Islet precursor cell (in vitro differentiated cells): ENCODE measurements at places on chromosomes 1 and 21.

- DNase-seq: no peak
Observed at GRCh38 chr21:42308161-42308913, 6.9 kb downstream of the TFF3 start.

GRCh38 chr1:10594595-10595223, 120.0 kb downstream of the PEX14 start:
- DNase-seq: no peak

DNA sequence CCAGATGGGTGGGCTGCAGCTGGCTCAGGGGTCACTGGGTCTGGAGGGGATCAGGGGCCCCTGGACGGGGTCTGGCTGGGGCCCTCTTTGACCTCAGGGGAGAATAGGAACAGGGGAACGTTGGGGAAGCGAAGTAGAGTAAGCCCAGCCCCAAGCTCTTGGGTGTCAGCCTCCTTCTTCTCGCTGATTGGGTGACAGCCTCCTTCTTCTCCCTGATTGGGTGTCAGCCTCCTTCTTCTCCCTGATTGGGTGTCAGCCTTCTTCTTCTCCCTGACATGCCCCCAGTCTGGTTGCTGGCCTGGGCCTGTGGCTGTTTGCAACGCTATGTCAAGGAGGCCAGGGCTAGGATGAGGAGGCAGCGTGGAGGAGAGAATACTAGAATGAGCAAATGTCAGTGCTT, 76.7 kb upstream of the CASZ1 start:
- no peak for DNase-seq

GRCh38 chr1:102776071-102776470, 332.3 kb downstream of the COL11A1 start:
- no peak for DNase-seq
